ENCODE measurements at places on chromosomes 7 and 10. TPM values are rescaled to one million over a fixed set of nuclear protein-coding genes. Genes with fewer than 3 reads are reported as not detected.

Gene SPDYE9
- not detected for polyA plus RNA-seq

Gene TCF7L2
- polyA plus RNA-seq: 1.8 TPM

Gene GDF10
- 0.03 TPM for polyA plus RNA-seq

Gene IDI2
- 180 TPM for polyA plus RNA-seq

Gene CUZD1
- 0.17 TPM for polyA plus RNA-seq

Gene OR2A12
- polyA plus RNA-seq: not detected

Gene C10orf53
- polyA plus RNA-seq: not detected

Gene PLEKHS1
- polyA plus RNA-seq: 0.10 TPM

Gene C10orf90
- polyA plus RNA-seq: 0.07 TPM

Gene NOS3
- polyA plus RNA-seq: 5.0 TPM

Gene FOXI2
- not detected for polyA plus RNA-seq

Gene C10orf143
- polyA plus RNA-seq: 4.1 TPM

Gene SMIM30
- 56.2 TPM for polyA plus RNA-seq

Gene MBL2
- polyA plus RNA-seq: not detected

Gene LIPK
- not detected for polyA plus RNA-seq

Gene ZPBP
- polyA plus RNA-seq: not detected

Gene GNG11
- polyA plus RNA-seq: 9.1 TPM

Gene KIAA1549
- 0.46 TPM for polyA plus RNA-seq

Gene AKR1C8
- not detected for polyA plus RNA-seq

Gene OR9A2
- polyA plus RNA-seq: not detected

Gene XRCC2
- 0.17 TPM for polyA plus RNA-seq

Gene ADAM12
- 0.01 TPM for polyA plus RNA-seq

Gene OR6B1
- polyA plus RNA-seq: not detected

Gene FAM25G
- polyA plus RNA-seq: not detected

Gene GPR26
- not detected for polyA plus RNA-seq

Gene AS3MT
- 4.1 TPM for polyA plus RNA-seq

Gene PNPLA8
- 94.0 TPM for polyA plus RNA-seq

Gene PRXL2A
- 39.9 TPM for polyA plus RNA-seq

Gene LFNG
- polyA plus RNA-seq: 2.1 TPM

Gene CAMK2B
- polyA plus RNA-seq: 19.9 TPM

Gene WNT16
- not detected for polyA plus RNA-seq

Gene CALML3
- not detected for polyA plus RNA-seq

Gene FBH1
- polyA plus RNA-seq: 59.3 TPM

Gene AKR1C2
- polyA plus RNA-seq: 400 TPM

Gene CPA2
- polyA plus RNA-seq: 0.23 TPM

Gene EPHB4
- polyA plus RNA-seq: 5.1 TPM

Gene HABP2
- polyA plus RNA-seq: 0.03 TPM

Gene CPXM2
- 0.83 TPM for polyA plus RNA-seq

Gene BUD23
- 149 TPM for polyA plus RNA-seq

Gene CPEB3
- 3.2 TPM for polyA plus RNA-seq

Gene FGFR2
- 0.08 TPM for polyA plus RNA-seq

Gene NEUROG3
- polyA plus RNA-seq: not detected

Gene FBXW4
- 39.3 TPM for polyA plus RNA-seq

Gene SLC18A3
- polyA plus RNA-seq: not detected
